ENCODE measurements at places on chromosomes 2 and 18.
A peak's percentile ranks its signal among the peaks of the same experiment; 100 is the strongest.

DNA sequence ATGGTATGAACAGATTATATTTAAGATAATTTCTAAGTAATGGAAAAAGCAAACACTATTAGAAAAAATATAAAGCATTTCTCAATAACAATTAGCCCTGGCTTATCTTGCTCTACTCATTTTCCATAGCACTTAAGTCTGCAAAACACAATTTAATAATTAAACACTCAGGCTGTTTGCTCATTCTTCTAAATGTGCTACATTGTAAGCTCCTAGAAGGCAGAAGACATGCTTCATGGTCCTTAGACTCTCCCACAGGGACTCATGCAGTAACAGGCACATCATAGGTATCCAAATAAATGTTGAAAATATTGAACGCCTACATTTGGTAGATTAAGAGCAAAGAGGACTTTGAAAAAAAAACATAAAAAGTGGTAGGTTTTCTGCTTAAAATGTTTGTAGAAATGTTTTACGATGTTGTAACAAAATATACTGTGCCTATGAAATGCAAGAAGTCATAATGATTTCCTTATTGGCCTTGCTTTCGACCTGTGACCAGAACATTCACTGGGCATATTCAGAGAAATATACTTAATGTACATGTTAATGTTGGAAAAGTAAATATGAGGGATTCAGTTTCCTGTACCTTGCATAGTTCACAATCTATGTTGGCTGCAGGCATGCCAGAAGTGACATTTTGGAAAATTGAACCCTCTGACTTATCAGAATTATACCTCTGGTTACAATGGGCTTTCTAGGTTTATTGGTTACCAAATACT, 27.2 kb downstream of the G6PC2 start:
- no peak overlapping the region for H3K27ac ChIP-seq
- no peak overlapping the region for H3K4me3 ChIP-seq
- H3K36me3 ChIP-seq: no peaks in the 10 kb centered on the region
- no peaks in the 10 kb centered on the region for H3K27me3 ChIP-seq

DNA sequence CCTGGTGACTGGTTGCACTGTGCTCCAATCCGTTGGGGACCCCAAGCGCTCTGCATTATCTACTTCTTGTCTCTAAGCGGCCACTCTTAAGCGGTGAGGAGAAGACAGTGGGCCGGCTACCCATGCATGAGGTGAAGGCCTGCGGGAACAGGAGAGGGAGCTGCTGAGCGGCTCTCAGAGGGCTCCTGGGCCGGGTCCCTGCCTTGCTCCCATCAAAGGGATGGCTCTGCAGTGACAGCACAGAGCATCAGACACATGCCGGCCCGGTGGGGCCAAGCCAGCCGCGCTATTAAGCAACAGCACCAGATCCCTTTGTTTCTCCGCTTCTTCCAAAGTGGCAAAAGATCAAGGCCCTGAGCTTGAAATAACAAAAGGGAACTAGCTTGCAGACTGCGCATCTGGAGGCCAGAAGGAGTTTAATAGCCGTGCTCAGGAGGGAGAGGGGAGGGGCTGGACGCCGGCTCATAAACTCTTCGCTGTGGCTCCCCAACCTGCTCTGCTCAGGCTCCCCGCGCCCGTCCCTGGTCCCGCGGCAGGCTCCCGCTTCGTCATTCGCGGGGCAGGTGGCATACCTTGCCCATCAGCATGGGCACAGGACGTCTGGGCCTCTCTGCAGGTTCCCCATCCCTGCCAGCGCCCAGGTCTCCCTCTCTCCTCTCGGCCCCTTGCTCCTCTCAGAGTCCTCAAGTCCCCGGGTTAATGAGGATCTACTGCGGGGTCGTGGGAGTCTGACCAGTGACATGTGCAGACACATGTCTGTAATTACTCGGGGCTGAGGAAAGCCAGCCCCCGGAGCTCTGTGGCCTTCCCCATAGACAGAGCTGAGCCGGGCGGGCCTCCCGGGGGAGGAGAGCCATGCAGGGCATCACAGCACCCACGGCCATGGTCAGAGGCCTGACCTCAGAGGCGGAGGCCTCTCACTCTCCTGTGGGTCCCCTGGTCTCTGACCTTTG, 96.7 kb downstream of the ASB1 start:
- peaks cover 16% of the 10 kb centered on the region for H3K27me3 ChIP-seq
- no peak for DNase-seq
- no peak overlapping the region for H3K27ac ChIP-seq
- no peaks in the 10 kb centered on the region for H3K4me1 ChIP-seq
- H3K36me3 ChIP-seq: no peaks in the 10 kb centered on the region
- no peak overlapping the region for H3K4me3 ChIP-seq

GRCh38 chr2:224984637-224985036, 57.6 kb downstream of the DOCK10 start:
- no peak overlapping the region for H3K27ac ChIP-seq
- no peaks in the 10 kb centered on the region for H3K27me3 ChIP-seq
- DNase-seq: no peak
- no peak overlapping the region for H3K4me3 ChIP-seq

DNA sequence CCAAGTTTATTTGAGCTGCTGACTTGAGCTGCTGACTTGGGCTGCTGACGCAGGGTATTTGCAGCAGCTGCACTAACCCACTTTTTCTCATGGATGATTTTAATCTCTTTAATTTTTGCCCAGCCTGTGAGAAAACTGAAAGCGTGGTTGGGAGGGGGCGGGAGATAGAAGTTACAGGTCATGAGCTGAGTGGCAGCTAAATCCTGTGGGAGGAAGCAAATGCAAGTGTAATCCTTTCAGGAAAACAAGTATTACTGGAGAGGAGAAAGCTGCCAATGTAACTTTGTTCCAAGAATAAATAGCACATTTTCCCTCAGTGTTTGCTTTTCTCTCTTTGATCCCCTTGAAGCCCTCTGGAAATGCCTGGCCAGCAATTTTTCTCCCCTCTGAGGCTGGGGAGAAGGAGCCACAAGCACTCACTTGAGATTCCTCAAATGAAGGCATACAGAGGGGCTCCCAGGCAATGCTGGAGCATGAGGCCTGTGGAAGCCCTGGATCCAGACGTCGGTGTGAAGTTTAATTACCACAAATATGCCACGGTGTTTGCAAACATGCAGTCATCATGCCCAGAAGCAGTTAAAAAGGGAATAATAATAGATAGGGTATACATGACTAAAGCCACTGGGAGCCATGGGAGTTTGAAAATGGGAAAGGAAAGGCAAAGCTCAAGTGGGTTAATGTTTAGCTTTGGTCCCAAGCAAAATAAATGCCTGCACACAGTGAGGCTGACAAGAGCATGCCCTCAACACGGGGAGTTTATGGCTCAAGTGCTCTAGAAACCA, 10.4 kb upstream of the EVA1A start:
- peaks cover 23% of the 10 kb centered on the region for H3K4me1 ChIP-seq
- H3K27ac ChIP-seq: peak overlapping the region; percentile 68
- no peak for DNase-seq
- no peaks in the 10 kb centered on the region for H3K27me3 ChIP-seq
- no peaks in the 10 kb centered on the region for H3K36me3 ChIP-seq
- no peak overlapping the region for H3K4me3 ChIP-seq

GRCh38 chr2:181140414-181140813, 160.0 kb downstream of the UBE2E3 start:
- no peak for DNase-seq
- no peaks in the 10 kb centered on the region for H3K27me3 ChIP-seq
- H3K4me1 ChIP-seq: peaks cover 28% of the 10 kb centered on the region

- peaks cover 3% of the 10 kb centered on the region for H3K4me1 ChIP-seq
- DNase-seq: no peak
- no peak overlapping the region for H3K27ac ChIP-seq
- H3K36me3 ChIP-seq: peaks cover 42% of the 10 kb centered on the region
- no peaks in the 10 kb centered on the region for H3K27me3 ChIP-seq
Measured at GRCh38 chr18:13243363-13243762, 24.8 kb downstream of the LDLRAD4 start.

DNA sequence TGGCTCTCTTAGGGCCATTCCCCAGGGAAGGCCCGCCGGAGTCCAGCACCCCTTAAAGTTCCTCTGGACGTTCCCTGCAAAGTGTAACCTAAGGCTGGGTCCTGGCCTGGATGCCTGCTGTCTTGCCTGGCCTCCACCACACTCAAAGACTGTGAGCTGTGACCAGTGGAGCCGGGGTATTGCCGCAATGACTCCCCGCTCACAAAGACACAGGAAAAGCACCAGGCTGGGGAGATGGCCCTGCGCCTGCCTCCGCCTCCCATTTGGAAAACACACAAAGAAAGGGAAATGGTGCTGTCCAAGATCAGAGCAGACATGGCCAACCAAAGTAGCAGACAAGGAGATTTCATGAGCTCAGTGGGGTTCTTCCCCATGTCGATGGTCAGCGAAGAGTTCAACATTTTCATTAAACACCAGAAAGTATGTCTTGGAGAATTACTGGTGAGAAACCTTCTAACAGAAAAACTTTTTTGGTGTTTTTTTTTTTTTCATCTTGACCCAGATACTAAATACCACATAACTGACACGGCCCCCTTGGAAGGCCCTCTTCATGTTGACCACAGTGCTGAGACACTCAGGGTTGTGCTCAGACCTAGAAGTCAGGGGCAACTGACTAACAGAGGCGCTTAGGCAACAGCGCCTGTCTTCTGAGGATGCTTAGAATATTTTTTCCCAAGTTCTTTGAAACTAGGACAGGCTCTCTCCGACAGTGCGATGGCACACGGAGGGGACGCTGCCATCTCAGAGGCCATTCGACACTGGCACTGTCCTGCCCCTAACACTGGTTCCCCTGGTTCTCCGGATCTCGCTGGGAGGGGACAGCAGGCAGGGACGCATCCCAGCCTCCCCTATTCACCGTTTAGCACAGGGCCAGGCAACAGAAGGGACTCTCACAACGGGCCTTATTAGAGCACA, 226.4 kb upstream of the ID2 start:
- DNase-seq: no peak
- peaks cover 35% of the 10 kb centered on the region for H3K4me1 ChIP-seq
- no peak overlapping the region for H3K27ac ChIP-seq
- no peak overlapping the region for H3K4me3 ChIP-seq

Measured in thymus (tissue), 14 donors.